HFFc6 (cell line): ENCODE measurements at places on chromosomes 12 and 14.

GRCh38 chr12:106358396-106359241 lies 1.1 kb downstream of the POLR3B start:
- peak; percentile 45 for DNase-seq

GRCh38 chr12:91561958-91562325 lies 379.3 kb upstream of the DCN start:
- no peak for DNase-seq

DNA sequence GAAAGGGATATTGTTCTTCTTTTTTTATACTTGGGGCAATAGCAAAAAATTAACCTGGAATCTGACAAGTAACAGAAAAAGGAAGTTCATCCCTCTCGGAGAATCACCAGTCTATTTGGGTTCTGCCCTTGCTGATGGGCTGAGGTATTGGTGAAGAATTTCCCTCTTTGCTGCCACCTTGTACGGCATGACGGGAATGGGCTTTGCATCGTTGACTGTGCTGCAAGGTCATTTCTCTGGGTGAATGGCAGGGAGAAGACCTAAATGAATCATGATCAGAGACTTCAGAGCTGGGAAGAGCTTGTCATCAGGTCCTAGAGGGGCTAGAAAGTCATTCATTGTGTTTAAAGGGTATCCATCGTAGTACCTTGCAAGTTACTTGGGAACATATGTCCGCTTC lies 12.0 kb downstream of the C1S start:
- no peak for DNase-seq

DNA sequence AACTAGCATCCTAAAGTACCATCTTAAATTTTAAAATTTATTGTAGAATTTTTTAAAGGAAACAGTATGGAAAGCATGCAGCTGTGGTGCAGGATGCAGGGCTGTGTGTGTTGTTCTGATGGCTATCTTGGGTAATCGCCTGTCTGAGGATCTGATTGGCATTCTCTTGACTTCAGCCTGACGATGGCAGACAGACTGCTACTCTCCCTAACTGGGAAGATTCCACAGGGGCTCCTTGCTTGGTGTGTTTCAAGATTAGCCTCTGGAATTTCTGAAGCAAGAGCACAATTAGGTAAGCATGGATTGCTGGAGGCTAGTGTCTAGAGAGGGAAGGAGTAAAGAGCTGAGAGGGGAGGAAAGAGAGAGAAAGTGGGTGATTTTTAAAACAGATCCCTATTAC lies 696.8 kb upstream of the LRFN5 start:
- DNase-seq, result no peak
